ENCODE measurements at places on chromosomes 11 and 22. TPM values are rescaled to one million over a fixed set of nuclear protein-coding genes. Genes with fewer than 3 reads are reported as not detected.

RFPL2 gene
- not detected for total RNA-seq

SOX6 gene
- not detected for total RNA-seq

- no peak for DNase-seq
Observed at GRCh38 chr11:130783323-130783722, 133.0 kb downstream of the SNX19 start.

DNA sequence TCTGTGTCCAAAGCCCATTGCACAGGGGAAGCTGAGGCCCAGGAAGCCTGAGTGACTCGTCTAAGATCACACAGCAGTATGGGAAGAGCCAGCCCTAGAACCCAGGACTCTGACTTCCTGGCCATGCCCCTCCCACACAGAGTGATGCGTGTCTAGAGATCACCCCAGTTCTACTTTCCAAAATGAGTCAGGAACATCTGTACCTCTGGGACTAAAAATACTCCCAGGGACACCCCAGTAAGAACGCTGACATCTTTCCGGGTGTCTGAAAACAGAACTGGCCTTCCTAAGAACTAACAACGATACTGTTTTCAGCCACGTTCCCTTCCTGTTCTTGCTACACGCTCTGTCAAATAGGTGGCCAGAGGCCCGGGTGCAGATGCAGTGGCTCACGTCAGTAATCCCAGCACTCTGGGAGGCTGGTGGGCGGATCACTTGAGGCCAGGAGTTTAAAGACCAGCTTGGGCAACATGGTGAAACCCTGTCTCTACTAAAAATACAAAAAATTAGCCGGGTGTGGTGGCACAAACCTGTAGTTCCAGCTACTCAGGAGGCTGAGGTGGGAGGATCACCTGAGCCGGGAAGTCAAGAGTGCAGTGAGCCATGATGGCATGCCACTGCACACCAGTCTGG, 21.7 kb upstream of the PDGFB start:
- peak; percentile 79 for DNase-seq

- DNase-seq, result no peak
Observed at GRCh38 chr11:96139691-96140090, 203.3 kb downstream of the MAML2 start.

DNA sequence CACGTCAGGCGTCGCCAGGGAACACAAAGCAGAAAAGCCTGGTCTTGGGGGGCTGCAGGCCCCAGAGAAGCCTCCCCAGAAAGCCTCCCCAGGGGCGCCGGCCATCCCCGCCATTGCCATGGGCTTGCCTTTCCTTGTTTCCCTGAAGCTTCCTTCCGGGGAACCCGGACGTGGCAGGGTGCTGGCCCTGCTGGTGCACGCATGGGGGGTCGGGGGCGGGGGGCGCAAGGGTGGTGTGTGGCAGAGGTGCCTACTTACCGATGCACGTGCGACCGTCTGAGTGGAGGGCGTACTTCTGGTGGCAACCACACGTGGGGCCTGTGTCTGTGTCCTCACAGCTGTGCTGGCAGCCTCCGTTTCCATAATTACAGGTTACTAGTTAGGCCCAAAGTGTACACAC, 71.0 kb upstream of the TTLL12 start:
- no peak for DNase-seq

SCN4B gene
- total RNA-seq, result 0.27 TPM

GRCh38 chr11:63641727-63642126, 27.5 kb upstream of the PLAAT3 start:
- DNase-seq, result no peak

ACRV1 gene
- not detected for total RNA-seq

FLRT1 gene
- total RNA-seq, result 0.21 TPM

All from activated CD4-positive, alpha-beta T cell treated with anti-CD3 and anti-CD28 coated beads for 36 hours (primary cell).